BJ (cell line): ENCODE measurements at places on chromosomes 4 and X.

- DNase-seq = no peak
These were observed 97.7 kb upstream of the CASK start for GRCh38 chrX:42021058-42021457.

GRCh38 chrX:14712096-14712495 lies 160.8 kb downstream of the FANCB start:
- DNase-seq = no peak

DNA sequence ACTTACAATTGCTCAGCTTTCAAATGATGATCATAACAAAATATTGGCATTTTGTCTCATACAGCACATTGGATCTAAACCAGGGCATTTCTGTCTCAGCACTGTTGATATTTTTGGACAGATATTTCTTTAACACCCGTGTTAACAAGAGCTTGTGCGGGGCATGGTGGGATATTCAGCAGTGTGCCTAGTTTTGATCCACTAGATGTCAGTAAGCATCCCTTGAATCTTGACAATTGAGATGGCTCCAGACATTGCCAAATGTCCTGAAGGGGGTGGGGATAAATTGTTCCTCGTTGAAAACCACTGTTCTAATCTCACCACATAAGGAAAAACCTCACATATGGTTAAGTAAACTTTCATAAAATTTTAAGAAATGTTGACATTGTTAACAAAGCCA lies 806.3 kb downstream of the STIM2 start:
- no peak for DNase-seq

- DNase-seq = no peak
These were observed 72.6 kb downstream of the DMD start for GRCh38 chrX:33138677-33139249.

DNA sequence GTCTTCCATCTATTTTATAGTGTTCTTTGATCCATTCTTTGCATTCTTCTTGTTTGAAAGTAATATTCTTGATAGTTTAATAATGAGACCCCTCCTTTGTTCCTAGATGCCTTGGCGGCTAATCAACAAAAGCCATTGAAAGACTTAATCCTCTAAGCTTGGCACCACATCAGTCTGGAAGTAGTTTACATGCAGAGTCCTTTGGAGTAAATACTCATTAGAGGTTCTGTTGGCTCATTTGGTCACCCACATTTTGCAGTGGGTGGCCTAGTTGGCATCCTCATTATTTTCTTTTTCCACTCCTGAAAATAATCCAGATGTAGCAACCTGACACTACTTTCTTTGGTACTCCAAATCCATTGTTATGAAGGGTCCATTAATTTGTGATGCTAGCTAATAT lies 64.5 kb downstream of the DKK2 start:
- DNase-seq = no peak

- DNase-seq = no peak
These were observed 103.4 kb downstream of the SLC7A11 start for GRCh38 chr4:138138774-138139173.

DNA sequence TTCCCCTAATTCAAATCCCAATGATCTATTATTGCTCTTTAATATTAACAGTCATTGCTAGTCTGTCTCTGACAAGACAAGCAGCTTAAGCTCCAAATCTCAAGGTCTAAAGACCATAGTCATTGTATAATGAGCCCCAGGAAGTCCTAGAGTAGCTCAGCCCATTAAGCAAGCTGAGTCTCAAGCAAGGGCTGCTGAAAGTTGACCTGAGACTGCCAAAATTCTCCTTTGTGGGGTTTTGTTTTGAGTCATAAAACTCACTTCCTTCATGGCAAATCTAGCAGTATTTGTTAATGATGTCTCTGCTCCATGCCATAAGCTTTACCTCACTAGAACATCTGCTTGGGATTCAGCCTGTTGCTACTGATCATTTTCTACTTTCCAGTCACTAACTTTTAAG lies 313.2 kb downstream of the ANTXR2 start:
- DNase-seq = no peak

DNA sequence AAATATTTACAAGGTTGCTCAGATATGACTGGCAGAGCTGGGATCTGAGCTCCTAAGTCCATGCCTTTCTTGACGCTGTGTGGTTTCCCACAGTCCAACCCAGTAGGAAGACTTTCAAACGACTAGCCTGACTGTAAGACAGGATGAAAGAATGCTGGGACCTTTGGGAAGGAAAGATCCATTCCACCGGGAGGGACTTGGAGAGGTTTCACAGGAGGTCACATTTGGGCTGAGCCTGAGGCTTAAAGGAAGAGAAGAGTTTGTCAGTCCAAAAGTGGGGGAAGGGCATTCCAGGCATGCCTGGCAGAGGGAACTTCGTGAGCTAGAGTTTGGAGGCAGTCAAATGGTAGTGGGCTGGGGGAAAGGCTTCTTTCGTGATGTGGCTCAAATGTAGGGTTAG lies 1.5 kb downstream of the STARD8 start:
- DNase-seq = no peak

DNA sequence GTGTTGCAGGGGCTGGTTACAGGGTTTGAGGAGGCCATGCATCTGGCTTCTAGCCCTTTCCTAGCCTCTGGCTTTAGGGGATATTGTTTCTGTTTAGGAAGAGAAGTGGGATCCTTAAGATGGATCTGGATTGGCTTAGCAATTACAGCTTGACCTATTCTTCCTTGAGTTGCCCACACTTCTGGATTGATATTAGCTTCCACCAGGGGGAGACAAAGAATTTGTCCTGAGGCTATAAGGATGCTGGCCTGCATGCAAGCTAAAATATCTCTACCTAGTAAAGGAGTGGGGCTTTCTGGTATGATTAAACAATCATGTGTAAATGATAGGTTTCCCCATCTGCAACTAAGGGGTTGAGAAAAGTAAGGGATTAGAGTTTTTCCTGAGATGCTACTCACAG lies 117.2 kb downstream of the TEX13C start:
- DNase-seq = no peak

GRCh38 chr4:102678107-102678506 lies 82.7 kb downstream of the MANBA start:
- DNase-seq = no peak

DNA sequence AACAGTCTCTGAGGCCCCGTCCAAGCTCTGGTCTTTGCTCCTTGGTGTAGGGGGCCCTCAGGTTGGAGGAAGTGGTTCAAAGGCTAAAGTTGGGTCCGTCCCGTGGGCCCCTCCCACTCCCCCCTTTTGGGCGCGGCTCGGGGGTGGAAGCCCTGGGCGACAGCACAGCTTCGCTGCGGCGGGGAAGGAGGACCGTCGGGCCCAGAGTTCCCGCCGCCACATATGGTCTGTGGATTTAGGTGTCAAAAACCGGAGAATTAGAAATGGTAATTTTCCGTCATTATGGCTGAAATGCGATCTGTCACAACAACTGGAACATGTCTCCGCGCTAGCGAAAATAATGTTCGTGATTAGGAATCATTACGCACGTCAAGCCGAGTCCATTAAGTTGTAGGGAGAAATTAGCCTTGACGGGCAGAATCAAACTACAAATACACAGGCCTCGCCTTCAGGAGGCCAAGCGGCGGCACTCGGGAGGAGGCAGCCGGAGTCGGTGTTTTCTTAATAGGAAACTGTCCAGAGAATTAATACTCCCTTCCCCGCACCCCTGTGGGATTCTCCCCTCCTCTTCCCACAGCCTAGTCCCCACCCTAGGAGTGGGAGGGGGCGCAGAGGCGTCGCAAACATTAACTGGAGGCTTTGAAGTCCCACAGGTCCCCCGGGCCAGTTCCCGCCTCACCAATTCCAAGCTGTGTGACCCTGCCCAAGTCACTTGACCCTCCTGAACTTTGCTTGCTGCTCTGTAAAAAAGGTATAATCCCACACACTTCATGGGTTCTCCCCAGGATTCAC lies 15.0 kb downstream of the NKX3-2 start:
- DNase-seq = no peak

- no peak for DNase-seq
These were observed 733.7 kb upstream of the PABPC4L start for GRCh38 chr4:134935320-134935719.

- no peak for DNase-seq
These were observed 17.0 kb upstream of the ARHGAP24 start for GRCh38 chr4:85457752-85458467.

DNA sequence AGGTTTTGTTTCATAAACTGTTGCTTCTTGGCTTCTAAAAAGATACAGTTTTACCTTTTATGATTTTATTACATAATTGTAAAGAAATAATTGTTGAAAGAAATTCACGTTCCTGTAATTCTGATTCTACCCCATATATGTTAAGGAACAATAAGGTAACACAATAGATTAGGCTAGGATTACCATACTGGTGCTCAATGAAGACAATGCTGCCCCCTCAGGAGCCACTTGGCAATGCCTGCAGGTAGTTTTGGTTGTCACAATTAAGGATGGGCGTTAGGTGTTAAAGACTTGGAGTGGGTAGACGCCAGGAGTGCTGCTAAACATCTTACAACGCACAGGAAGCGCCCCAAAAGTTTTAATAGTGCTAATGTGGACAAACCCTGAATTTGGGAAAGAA lies 133.2 kb downstream of the NLGN4X start:
- no peak for DNase-seq

GRCh38 chr4:23135792-23136645 lies 443.3 kb downstream of the GBA3 start:
- no peak for DNase-seq

DNA sequence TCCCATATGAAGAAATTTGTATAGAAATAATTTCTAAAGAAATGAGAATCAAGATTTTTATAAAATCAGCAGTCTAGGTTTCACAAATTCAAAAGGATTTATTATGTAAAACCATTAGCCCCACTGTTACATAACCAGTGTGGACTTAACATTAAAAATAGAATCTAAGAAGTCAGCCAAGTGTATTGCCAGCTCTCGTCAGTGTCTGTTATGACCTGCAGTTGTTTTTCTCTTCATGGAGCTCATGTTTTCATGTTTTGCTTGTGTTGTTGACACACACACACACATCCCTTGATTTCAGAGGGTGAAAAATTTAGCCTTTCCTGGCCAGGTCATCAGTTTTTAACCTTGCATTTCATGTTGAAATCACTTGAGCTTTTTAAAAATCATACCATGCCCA lies 39.5 kb downstream of the USP38 start:
- no peak for DNase-seq

DNA sequence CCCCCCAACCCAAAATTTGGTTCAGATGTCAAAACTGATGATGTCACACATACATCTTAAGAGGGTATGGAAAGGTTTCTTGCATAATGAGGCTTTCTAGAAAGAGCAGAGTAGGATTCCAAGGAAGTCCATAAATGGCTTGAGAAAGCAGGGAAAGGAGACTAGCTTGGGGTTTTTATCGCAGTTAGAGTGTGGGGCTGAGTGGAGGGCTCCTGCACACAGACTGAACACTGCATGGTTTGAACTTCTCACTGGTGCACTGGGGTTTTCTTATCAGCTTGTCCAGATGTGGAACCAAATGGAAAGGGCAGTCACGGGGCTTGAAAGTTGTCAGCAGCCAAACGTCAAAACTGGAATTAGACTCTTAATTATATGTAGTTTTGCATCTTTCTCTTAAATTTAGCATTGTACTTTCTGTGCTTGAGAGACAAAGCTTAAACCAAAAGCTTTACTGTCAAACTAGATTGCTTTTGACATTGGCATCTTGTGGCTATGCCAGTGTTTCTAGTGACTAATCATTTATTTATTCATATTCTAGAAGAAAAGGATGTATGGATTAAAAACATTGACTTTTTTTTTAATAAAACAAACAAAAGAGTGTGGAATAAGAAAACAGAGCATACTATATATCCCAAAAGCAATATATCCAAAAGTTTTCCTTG lies 78.3 kb upstream of the STIM2 start:
- no peak for DNase-seq

DNA sequence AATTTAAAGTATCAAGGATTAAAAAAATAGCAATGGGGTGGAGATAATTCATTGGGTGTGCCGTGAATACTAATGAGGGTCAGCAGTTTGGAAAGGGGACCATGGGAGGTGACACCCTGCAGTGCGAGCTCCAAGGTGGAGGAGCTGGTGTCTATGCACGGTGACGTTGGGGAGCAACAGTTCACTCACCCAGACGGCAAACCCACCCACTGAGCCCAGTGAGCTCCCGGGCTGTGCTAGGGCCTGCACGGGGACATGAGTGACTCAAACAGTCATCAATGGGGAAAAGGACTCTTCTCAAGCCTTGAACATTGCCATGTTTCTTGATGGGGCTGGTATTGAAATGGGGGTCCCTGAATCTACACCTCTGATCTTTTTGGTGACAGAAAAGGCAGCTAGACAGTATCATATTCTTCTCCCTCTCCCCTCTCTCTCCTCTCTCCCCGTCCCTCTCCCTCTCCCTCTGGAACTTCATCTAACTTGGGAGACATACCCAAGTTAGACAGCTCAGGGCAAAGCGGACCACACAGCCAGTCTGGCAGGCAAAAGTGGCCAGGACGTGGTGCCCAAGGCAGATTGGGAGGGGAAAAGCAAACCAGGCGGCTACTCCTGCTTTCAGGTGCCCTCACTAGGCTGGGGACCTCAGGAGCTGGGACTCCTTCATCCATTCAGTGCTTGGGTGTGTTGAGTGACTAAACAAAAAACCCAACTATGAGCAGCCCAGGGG lies 26.3 kb upstream of the PPP2R2C start:
- DNase-seq = no peak

GRCh38 chr4:168319486-168320019 lies 1.0 kb upstream of the DDX60 start:
- DNase-seq = no peak

DNA sequence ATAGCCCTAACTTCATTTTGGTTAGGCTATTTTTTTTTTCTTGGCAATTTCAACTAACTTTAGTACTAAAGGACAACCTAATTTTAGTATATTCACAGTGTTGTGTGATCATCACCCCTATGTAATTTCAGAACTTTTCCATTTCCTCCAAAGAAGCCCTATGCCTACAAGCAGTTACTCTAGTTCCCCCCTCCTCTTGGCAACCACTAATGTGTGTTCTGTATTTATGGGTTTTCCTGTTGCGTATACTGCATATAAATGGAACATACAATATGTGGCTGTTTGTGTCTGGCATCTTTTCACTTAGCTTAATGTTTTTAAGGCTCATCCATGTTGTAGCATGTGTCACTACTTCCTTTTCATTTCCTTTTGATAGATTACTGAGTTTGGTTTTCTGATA lies 57.6 kb downstream of the N4BP2 start:
- no peak for DNase-seq

DNA sequence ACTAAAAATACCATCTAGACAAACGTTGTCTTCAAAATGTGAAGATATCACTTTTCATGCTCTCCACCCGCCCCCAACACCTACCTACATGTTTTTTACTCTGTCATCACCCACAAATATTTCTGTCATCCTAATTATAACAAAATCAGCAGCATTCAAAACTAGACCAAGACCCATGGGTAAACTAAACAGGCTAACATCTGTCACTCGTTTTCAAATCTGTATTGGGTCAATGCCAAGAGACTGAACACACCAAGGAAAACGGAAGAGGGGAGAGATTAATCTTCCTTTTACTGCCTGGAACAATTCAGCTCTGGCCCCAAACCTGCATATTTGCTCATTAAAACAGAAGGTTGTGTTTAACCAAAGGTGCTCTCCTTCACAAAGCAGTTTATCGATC lies 17.5 kb downstream of the FAM184B start:
- no peak for DNase-seq

DNA sequence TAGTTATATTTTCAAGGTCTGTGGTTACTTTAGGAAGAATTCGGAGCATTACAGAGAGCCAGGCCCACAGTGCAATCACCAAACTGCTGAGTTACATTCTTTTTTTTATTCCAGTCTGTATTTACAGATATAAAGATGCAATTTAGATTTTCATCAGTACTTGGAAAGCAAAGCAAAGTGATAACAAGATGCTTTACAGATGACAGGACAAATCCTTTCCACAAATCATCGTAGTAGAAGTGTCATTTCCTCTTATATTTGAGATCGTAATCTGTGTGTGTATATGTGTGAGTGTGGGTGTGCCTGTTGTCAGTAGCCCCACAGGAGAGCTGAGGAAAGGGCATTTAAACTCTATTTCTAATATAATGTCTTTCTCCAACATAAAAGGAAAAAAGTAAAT lies 1893.7 kb downstream of the STIM2 start:
- DNase-seq = no peak
